ENCODE measurements at places on chromosomes 4 and X.

DNA sequence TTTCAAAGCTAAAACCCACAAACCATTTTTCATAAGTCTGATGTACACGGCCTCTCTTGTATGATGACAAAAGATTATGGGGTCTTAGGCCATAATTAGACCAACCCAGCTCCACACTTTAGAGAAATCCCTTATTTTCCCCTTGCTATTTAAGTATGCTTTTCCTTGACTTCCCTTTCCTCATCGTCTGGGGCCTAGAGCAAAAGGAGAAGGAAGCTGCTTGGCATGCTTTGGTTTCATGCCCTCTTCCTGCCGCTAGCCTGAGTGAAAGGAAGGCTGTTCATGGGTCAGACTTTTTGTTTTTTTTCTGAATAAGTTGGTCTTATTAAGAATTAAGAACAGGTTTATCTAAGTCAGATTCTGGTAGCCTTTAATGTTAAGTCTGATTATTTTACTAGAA, 10.6 kb upstream of the RASGEF1B start:
- no peaks in the 10 kb centered on the region for H3K27me3 ChIP-seq
- H3K27ac ChIP-seq = no peak overlapping the region
- DNase-seq = no peak

GRCh38 chr4:162347842-162348213, 184.0 kb upstream of the FSTL5 start:
- no peaks in the 10 kb centered on the region for H3K4me1 ChIP-seq
- no peaks in the 10 kb centered on the region for H3K36me3 ChIP-seq
- no peak overlapping the region for H3K27ac ChIP-seq
- no peaks in the 10 kb centered on the region for H3K27me3 ChIP-seq
- DNase-seq = no peak

DNA sequence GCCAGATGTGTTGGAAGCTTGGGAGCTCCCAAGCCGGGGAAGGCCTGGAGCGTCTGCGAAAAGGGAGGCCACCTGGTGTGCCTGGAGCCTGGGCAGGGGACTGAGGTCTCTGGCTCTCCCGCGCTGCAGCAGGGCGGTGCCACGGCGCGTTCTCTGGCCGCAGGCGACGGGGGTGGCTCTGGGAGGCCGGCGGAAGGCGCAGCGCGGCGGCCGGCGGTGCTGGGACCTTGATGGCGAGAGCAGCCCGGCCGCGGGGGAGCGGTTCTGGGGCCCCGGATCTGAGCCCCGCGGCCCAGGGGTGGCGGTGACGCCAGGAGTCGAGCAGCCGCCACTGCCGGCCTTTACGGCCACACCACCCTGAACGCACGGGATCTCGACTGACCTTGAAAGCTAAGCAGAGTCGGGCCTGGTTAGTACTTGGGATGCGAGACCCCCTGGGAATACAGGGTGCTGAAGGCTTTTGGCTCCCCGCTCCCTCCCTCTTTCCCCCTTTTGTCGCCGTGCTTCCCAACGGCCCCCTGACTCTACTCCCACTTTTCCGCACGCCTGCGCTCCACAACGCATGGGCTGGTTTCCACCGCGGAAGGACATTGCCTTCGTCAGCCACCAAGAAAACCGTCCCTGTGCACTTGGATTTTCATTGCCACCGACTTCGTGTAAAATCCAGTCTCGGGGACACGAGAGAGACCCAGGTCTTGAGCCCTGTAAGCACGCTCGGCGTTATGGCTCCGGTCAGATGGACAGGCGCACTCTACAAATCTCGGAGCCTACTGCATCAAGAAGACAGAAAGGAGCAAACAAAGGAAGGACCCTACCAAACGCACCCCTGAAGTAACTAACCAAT, 9.5 kb downstream of the FRG2 start:
- H3K36me3 ChIP-seq = no peaks in the 10 kb centered on the region
- H3K27me3 ChIP-seq = peaks cover 77% of the 10 kb centered on the region
- no peak for DNase-seq
- H3K27ac ChIP-seq = no peak overlapping the region

- peak overlapping the region; percentile 97 for H3K4me3 ChIP-seq
- no peaks in the 10 kb centered on the region for H3K27me3 ChIP-seq
- DNase-seq = no peak
These were observed 40.0 kb downstream of the ERVMER34-1 start for GRCh38 chr4:52711272-52711671.

DNA sequence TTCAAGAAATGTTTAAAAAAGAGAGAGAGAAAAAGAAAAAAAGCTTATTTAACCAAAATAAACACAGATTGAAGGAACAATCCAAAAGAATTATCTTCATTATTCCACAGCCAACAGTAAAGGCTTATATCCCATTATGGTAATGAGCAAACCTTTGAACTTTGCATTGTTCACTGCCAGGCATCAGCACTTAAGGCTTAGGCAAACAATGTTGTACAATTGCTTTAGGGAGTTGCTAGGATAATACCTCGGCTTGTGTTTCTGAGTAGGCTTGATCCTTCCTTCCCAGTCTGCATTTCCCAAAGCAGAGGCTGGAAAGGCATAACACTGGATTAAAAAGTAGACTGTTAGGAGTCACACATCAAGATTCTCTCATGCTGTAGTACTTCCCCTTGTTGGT, 352.7 kb upstream of the IGFBP7 start:
- H3K27me3 ChIP-seq = no peaks in the 10 kb centered on the region
- H3K4me1 ChIP-seq = no peaks in the 10 kb centered on the region
- H3K36me3 ChIP-seq = no peaks in the 10 kb centered on the region
- H3K4me3 ChIP-seq = no peak overlapping the region
- H3K27ac ChIP-seq = no peak overlapping the region

DNA sequence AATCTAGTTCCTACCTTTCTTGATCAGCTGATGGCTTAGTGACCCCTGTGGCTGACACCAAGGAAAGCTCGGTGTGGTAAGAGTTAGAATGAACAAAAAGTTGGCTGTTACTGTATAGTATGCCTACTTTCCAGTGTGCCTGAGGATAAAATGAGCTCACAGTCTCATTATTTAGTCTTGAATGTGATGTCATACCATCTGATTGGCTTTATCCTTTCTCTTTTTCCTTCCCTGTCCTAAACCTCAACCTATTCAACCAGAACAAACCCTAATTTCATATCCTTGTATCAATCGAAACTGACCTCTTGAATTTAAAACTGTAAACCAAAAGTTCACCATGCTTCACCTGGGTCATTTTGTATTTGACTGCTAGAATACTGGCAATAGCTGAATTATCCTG, 156.4 kb downstream of the PPARGC1A start:
- H3K4me3 ChIP-seq = no peak overlapping the region
- no peaks in the 10 kb centered on the region for H3K27me3 ChIP-seq
- no peaks in the 10 kb centered on the region for H3K4me1 ChIP-seq
- no peak for DNase-seq
